ENCODE measurements at places on chromosomes 16 and 17.

DNA sequence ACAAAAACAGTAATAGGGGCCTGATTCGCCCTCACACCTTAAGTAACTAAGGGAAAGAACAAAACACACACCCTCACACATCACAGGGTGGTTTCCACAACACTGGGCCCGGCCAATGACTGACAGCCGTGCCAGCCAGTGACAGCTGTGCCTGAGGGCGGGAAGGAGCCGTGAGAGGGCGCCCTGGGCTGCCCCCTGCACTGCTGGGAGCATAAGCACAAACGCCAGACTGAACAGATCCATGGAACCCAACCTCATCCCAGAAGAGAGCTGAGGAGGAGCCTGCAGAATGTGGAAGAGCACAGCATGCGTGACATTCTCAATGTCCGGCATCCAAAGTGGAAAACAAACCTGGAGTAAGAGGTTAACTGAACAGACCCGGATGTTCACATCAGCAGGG lies 16.0 kb downstream of the CSNK1D start:
- DNase-seq = no peak

DNA sequence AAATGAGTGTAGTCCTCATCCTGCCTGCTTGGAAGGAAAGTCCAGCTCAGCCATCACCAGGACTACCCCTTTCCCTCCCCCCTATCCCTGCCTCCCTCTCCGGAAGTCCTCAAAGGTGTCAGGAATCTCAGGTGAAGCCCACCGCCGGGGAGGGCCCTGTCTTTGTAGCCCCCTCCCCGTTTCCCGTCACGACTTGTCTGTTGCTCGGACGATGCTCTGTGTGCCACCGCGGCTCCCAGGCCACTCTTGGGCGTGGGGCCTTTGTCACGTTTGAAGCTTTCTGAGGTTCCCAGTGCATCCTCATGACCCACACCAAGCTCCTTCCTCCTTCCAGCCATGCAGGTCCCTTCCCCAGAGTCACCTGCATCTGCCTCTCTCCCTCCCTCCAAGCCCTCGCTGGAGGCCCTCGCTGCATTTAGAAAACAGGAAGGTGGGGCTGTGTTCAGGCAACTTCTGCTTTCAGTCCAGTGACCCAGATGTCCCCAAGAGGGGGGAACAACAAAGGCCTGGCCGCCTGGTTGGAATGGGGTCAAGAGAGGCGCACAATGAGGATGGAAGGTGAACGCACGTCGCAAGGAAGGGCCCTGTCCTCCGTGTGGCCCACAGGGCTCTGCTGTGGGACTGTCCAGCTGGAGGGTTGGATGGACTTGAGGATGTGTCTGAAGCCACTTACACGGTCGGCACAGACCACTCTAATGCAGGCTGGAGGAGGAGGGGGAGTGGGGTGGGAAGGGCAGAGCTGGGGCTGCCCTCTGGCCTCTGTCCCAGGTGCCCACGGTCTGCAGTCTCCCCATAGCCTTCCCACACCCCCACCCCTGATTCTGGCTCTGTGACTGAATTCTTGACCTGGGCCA lies 59.9 kb downstream of the OR1D5 start:
- no peak for DNase-seq

DNA sequence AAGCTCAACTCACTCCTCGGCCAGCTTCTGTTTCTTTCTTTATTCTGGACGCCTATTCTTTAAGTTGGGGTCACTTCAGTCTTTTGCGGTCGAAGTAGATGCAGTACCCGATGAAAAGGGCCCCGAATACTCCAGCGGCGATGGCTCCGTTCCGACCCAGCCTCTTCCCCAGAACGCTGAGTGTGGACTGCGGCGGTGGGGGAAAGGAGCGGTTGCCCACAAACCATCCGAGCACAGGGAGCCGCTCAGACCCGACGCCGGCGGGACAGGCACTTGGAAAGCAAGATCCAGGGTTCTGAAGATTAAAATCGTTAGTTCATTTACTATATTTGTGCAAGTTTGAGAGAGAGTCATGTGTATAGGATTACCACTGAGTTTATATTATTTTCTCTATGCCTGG lies 22.5 kb downstream of the SLFN12L start:
- no peak for DNase-seq

- DNase-seq = no peak
Measured at GRCh38 chr16:4376126-4376892, 4.7 kb downstream of the VASN start.

- DNase-seq = no peak
Measured at GRCh38 chr16:49419862-49420261, 46.3 kb downstream of the C16orf78 start.

- DNase-seq = no peak
Measured at GRCh38 chr17:13104576-13104975, 86.7 kb upstream of the ELAC2 start.
